ENCODE measurements at places on chromosomes 12 and 14.

DNA sequence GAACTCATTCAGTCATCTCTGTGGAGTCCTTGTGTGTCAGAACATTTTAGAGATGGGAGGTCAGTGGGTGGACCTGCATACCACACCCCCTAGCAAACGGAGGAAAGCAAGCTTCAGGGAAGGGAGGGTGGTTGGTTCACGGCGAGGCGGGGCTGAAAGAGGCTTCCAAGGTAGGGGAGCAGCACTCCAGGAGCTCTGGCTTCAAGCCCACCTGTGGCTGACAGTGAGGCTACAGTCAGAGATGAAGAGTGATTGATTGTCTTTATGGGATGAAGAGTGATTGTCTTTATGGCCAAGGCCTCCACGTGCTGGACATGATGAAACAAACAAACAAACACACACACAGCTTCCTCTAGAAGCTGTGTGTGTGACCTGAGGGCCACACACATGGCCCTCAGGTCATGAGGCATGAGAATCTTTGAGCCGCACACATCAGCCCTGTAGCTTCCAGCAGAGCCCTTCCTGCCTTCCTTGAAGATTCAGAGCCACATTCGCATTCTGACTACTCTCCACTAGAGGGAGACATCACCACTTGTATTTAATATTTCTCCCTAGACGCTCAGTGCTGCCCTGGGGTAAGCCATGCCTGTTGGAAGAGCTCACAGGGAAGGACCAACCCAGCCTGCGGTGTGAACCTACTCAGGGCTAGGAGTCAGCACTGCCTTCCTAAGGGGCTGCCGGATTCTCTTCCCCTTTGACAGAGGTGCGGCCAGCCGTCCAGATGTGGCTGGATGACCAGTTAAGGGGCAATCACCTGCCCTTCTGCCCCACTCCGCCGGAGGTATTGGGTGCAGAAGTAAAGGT, 54.4 kb upstream of the KCNA1 start:
- peak; percentile 29 for DNase-seq

DNA sequence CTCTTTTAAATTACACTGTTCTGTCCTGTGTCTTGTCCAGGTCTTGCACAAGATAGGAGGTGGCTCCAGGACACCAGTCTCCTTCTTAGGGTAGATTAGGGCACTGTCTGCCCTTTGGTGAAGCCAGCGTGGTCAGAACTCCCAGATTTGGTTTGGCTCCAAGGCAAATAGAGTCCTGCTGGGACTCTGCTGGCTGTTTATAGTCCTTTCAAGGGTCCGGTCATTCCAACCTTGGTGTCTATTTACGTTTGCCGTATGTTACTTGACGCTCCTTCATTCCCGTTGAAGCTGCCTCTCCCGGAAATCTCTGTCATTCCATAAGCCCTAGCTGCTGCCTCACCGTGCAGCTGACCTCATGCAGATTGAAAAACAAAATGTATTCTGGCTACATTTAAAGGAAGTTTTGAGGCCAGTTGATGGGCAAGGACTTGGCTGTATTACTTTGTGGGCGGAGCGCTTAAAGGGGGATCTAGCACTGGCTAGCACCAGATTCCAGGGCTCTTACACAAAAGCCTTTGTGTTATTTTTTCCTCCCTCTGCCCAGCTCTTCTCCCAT, 180.6 kb downstream of the AKAP6 start:
- no peak for DNase-seq

DNA sequence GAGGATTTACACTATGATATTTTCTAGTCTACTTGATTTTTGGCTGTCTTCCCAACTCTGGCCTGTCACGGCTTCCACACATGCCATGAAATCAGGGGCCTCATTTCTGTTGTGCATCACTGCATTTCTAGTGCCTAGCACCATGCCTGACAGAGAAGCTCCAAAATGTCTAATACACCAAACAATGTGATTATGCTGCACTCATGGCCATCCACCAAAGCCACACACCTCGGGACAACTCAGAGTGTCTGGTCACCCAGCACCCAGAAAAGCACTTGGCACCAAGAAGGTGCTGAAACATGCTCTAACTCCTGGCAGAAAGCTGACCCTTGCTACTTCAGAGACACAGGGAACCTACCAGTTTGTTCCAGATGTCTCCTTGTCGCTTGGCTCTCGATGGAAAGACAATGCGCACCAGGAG, 11.3 kb downstream of the GCN1 start:
- DNase-seq, result no peak

GRCh38 chr12:48197549-48197970, 5.5 kb downstream of the OR10AD1 start:
- no peak for DNase-seq

- DNase-seq, result no peak
Measured at GRCh38 chr12:125634813-125635212, 569.6 kb downstream of the AACS start.

- DNase-seq, result no peak
Measured at GRCh38 chr12:7832059-7832696, 40.5 kb downstream of the SLC2A14 start.

DNA sequence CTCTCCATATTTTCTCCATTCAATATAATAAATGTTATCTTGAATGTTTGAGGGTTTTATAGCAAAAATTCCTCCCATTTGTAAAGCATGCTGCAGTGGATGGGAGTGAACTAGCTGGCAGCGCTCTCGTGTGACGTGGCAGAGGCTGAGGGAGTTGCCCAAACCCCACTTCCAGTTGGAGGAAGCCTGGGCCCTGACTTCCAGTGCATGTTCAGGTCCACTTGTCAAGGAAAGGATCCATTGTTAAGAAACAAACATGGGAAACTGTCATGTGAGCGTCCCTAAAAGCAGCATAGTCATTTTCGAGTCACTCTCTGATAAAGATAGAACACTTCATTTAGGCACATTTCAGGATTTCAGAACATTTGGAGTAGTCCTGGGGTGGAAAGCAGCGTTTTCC, 116.6 kb downstream of the SLC25A47 start:
- DNase-seq, result no peak

GRCh38 chr14:75295061-75295461, 16.4 kb downstream of the FOS start:
- DNase-seq, result no peak

GRCh38 chr12:2825132-2825531, 9.7 kb downstream of the NRIP2 start:
- DNase-seq, result no peak

DNA sequence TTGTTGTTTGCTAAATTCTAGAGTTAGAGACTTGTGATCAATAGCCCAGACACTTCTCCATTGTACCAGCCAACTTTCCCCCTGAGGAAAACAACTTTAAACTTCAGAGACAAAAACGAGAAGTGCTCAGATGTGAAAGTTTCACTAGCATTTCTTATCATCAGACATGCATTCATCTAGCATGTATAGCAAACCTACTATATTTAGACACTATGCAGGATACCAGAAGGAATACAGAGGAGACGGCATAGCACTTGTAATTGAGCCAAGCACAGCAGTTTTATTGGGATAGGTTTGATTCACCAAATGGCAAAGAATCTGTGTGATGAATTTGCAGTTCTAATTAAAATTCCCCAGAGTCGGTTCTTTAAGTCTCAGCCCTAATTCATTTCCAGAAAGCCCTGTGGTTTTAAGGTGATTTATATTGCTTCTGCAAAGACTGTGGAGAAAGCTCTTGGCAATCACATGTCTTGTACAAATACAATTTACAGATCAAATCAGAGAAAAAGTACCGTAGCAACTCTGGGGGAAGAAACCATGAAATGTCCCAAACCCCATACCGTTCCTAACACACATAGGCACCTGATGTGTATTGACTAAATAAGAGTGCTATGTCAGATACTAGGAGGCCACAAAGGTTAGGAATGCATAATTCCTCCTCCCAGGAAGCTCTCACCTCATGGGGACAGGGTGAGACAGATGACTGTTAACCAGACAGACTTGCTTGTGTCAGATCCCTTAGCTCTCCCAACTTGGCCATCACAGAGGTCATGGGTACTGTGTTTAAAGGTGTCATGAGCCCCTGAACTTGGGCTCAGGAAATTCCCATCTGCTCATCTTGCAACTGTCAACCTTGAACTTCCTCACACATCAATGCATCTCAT, 69.6 kb upstream of the KRAS start:
- no peak for DNase-seq

DNA sequence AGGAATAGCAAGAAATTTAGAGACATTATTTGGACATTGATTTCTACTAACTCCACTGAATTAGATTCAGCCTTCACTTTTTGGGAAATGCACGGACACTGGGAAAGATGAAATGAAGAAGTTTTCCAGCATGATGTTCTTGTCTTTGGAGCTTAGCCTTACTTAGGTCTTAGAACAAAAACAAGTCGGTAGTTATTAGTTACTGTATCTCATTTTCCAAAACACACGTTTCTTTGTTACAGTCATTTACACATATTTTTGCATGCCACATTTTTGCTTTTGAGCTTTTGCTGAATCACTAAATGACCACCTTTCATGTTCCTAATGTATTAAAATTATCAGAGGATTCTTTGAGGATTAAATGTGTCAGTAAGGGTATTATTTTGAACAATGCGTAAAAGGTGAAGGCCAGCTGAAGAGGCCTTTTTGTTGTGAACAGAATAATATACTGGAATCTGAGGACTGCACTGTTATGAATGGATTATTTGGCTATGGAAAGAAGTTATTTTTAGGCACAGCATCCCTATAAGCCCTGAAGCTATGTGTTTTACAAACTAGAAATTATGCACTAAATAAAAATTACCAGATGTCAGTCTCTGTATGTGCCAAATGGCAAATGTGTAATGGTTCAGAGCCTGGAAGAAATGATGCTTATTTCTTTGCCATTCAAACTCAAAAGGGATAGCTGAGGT, 138.2 kb downstream of the SRGAP1 start:
- DNase-seq, result no peak

DNA sequence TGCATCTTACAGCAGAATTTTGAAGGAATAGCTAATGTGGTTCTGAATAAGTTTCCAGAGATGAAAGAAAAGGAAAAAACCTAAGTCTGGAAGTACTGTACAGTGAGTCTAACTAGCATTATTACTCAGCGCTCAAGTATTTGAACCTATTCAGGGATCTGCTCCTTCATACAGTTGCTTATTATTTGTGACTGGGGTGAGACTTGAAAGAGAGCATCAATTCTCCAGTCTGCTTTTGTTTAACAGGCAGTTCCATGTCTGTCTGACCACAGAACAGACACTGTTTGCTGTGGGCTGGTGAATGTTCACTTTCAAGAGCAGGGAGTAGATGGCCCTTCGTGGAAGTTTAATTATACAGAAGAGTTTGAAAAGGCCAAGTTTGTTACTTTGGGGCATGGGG, 9.3 kb downstream of the ETV6 start:
- no peak for DNase-seq

DNA sequence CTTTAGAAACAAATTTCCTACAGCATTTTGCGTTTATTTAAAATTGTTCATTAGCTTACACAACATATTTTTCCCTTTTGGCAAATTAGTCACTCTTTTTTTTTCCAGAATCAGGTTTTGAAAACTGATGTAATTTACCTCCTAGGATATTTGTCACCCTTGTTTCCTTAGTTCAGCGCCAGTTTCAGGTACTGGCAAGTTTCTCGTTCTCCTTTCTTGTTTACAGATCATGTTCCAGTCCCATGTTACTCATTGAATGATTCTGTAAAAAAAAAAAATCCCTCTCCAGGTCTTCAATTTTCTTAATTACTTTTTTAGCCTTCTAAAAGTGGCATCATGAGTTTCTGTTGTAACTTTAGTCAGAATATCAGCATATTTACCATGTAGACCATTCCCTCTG, 2.7 kb downstream of the PPP4R4 start:
- no peak for DNase-seq

DNA sequence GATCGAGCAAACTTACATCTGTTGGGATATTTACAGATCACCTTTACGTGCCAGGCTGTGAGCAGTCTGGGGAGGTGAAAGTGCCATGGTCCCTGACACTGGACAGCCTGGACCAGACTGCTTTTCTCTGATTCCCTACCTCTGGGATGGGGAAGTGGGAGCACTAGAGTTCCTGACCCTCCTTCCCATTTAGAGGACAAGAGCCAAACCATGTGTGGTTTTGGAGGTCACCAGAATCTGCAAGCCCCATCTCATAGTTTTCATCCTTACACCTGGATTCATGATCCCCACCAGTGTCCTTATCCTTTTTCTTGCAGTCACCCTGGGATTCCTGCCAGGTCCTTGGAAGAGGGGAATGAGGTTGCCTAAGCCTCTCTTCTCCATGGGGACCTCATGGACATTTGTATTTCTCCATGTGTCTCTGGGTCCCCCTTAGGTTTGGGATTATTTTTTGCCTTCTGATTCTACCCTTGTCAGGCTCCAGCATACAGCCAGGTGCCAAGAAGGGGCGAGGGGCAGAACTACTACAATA, 1.5 kb upstream of the WNT10B start:
- DNase-seq, result no peak

- DNase-seq, result no peak
Measured at GRCh38 chr14:89428546-89429198, 11.6 kb upstream of the FOXN3 start.

- no peak for DNase-seq
Measured at GRCh38 chr14:99569725-99570543, 34.1 kb downstream of the CCDC85C start.

- DNase-seq, result no peak
Measured at GRCh38 chr12:89280833-89281538, 71.3 kb downstream of the DUSP6 start.

DNA sequence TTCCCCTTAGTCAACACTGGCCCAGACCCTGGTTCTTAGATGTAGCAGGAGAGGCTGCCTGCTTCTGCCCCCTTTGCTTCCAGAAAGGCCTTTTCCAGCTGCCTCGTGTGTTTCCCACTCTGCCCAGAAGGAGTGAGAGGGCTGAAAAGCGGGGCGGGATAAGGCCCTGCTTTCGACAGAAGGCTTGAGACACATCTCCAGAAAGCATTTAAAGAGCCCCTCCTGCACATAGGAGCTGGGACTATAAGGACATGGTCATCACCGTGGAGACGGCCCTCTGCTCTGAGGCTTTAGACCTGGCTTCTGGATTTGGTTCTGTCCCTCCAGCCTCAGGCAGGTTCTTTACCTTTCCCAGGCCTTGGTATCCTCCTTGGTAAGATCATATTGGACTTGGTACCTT, 11.9 kb downstream of the CALM1 start:
- no peak for DNase-seq

DNA sequence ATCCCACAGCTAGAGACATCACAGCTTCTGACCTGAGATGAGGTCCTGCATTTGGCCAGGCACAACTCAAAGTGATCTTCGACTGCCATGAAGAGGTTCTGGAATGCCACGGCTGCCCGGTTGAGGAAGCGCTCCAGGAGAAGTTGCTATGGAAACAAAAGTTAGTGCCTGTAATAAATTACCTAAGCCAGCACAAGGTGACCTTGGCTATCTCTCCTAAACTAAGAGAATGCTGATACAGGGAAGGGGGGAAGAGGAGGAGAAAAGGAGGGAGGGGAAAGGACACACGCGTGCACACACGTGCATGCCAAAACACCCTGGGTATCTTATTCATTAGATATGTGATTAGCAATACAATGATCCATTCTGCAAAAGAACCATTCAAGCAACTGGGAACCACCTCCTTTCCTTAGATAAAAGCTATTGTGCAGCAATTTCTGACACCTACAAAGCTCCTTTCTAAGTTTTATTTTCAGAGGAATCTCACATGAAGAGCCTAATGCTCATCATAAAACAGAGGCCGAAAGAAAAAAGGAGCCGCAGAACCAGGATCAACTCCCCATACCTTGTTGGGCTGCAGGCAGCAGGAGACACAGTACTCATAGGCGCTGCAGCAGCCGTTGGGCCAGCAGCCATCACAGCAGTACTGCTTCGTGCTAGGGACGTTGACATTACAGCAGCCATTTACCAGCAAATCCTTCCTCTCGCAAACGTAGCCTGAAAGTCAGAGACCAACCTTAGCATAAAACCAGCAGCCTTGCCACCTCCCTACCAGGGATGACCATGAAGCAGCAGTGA, 17.9 kb downstream of the SPRING1 start:
- DNase-seq, result no peak
